ENCODE measurements at places on chromosomes 3 and 15.

DNA sequence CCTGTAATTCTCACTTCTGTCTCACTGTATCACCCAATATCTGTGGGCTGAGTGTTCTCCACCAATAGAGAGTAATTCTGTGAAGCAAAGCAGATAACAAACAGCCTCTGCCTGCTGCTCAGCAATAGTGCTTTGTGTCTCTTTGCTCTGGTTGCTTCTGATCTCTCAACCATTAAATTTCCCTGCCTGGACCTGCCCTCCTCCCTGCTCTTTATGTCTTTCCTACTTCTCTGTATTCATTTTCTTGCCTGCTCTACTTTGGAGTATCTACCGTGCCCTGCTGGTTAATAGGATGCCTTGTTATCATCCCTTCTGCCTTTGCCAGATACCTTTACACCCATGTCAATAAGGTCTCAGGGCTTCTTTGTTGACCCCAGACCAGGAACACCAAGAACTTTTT, 102.9 kb upstream of the CGNL1 start:
- H3K4me1 ChIP-seq = no peaks in the 10 kb centered on the region
- H3K4me3 ChIP-seq = no peak overlapping the region
- no peaks in the 10 kb centered on the region for H3K27me3 ChIP-seq
- no peak for ATAC-seq
- H3K36me3 ChIP-seq = peaks cover 82% of the 10 kb centered on the region
- peak overlapping the region; percentile 6 for H3K27ac ChIP-seq

DNA sequence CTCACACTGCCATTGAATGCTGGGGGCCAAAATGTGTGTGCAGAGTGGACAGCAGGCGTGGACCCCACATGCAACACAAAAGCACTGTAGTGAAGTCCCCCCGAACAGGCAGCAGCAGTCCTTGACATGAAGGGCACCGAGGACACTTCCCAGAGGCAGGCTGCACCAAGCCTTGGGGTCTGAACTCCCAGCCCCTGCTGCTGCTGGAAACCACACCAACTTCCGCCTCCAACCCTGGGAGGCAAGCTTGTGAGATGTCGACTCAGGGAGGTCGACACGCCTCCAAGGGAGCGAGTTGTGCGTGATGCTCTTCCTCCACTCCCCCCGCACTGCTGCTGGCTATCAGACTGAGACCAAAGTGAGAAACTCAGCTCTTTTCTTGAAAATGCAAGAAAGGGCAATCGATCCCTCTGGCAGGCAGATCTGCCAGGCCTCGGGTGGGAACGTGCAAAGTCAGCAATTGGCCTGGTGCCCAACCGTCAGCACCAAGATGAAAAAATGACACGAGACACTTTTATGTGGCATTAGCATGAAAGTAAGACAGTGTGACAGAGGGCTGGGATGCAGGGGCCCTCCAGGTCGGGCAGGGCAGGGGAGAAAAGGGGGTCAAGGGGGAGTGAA, 43.6 kb downstream of the WHAMM start:
- H3K27me3 ChIP-seq = no peaks in the 10 kb centered on the region
- H3K4me3 ChIP-seq = no peak overlapping the region
- ATAC-seq = no peak
- H3K27ac ChIP-seq = no peak overlapping the region
- no peaks in the 10 kb centered on the region for H3K4me1 ChIP-seq
- H3K36me3 ChIP-seq = no peaks in the 10 kb centered on the region

GRCh38 chr3:150255826-150256225, 152.3 kb upstream of the TSC22D2 start:
- no peak overlapping the region for H3K27ac ChIP-seq
- ATAC-seq = no peak
- no peak overlapping the region for H3K4me3 ChIP-seq
- H3K36me3 ChIP-seq = no peaks in the 10 kb centered on the region
- peaks cover 5% of the 10 kb centered on the region for H3K27me3 ChIP-seq

- H3K27me3 ChIP-seq = no peaks in the 10 kb centered on the region
- ATAC-seq = no peak
- no peaks in the 10 kb centered on the region for H3K4me1 ChIP-seq
- H3K36me3 ChIP-seq = no peaks in the 10 kb centered on the region
- H3K4me3 ChIP-seq = no peak overlapping the region
Measured at GRCh38 chr3:40878464-40878905, 320.8 kb upstream of the CTNNB1 start.

- peaks cover 5% of the 10 kb centered on the region for H3K27me3 ChIP-seq
- H3K36me3 ChIP-seq = no peaks in the 10 kb centered on the region
- H3K4me3 ChIP-seq = peak overlapping the region; percentile 68
- H3K27ac ChIP-seq = no peak overlapping the region
Measured at GRCh38 chr3:46372492-46373359, 2.0 kb downstream of the CCR5 start.

DNA sequence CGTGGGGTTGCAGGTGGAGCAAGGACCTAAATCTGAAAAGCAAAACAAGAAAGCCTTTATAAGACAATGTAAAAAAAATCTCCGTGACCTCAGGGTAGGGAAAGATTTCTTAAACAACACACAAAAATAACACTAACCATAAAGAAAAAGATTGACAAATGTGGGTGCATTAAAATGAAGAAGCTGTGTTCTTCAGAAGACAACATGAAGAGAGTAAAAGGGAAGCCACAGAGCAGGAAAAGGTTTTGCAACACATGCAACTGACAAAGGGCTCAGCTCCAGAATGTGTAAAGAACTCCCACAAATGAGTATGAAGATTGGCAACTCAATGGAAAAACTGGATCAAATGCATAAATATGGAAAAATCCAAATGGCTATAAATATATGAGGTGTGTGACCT, 74.2 kb downstream of the MAGEF1 start:
- H3K4me3 ChIP-seq = no peak overlapping the region
- no peak for ATAC-seq
- no peaks in the 10 kb centered on the region for H3K4me1 ChIP-seq
- peaks cover 5% of the 10 kb centered on the region for H3K27me3 ChIP-seq

DNA sequence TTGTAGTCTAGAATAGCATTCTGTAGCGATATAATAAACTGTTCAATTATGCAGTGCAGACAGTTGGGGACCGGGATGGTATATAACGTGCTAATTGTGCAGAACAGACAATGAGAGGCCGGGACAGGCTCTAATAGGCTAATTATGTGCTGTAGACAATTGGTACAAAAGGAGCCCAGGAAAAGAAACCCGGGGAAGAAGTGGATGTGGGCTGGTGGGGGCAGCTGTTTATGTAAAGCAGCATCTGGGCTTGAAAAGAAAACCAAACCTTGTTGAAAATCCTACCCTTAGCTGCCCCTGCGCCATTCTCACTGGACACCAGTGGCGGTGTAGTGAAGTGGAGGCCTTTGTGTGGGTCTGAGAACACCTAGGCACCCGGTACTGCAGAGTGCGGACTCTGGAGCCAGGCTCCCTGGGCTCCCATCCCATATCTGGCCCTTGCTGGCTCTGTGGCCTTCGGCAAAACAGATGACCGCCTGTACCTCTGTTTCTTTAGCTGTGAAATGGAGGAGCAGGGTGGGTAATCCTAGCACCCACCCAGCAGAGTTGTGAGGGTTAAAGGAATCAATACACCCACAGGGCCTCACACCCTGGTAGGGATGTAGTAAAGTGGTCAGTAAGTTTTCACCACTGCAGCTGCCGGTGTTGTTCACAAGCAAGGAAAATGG, 51.5 kb downstream of the CMTM6 start:
- peaks cover 34% of the 10 kb centered on the region for H3K4me1 ChIP-seq
- H3K4me3 ChIP-seq = no peak overlapping the region
- no peaks in the 10 kb centered on the region for H3K27me3 ChIP-seq
- no peak for ATAC-seq
- peaks cover 75% of the 10 kb centered on the region for H3K36me3 ChIP-seq

GRCh38 chr15:89121414-89121813, 33.2 kb downstream of the ABHD2 start:
- H3K4me1 ChIP-seq = peaks cover 19% of the 10 kb centered on the region
- H3K36me3 ChIP-seq = peaks cover 91% of the 10 kb centered on the region
- H3K27ac ChIP-seq = peak overlapping the region; percentile 11
- no peak overlapping the region for H3K4me3 ChIP-seq
- ATAC-seq = no peak

DNA sequence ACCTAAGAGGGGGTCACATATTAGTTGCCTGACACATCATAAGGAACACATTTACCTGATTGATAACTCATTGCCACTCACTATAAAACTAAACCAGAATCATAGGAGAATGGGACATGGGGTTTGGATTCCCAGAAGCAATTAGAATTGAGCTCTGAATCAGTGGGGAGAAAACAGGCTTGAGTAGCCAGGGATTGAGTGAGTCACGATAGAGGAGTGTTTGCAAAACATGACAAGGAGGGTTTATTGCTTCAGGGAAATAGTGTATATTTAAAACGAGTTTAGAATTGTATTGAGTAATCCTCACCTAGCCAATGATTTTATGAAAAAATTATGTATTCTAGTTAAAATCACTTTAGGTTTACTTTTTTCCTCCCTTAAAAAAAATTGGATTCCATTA, 101.1 kb upstream of the THRB start:
- no peak for ATAC-seq
- H3K4me3 ChIP-seq = no peak overlapping the region
- no peaks in the 10 kb centered on the region for H3K27me3 ChIP-seq
- no peaks in the 10 kb centered on the region for H3K4me1 ChIP-seq

GRCh38 chr15:70061696-70062270, 35.9 kb downstream of the TLE3 start:
- no peaks in the 10 kb centered on the region for H3K4me1 ChIP-seq
- no peaks in the 10 kb centered on the region for H3K27me3 ChIP-seq
- no peak for ATAC-seq
- peaks cover 99% of the 10 kb centered on the region for H3K36me3 ChIP-seq
- no peak overlapping the region for H3K27ac ChIP-seq
- no peak overlapping the region for H3K4me3 ChIP-seq

Data from activated T-helper 17 cell treated with anti-CD3 and anti-CD28 coated beads, Interleukin-2, amount 50 U/mL, for 72 hours (primary cell).